ENCODE measurements at places on chromosomes 12 and 14.
A peak's percentile ranks its signal among the peaks of the same experiment; 100 is the strongest.

GRCh38 chr12:88035907-88036289 is 6.7 kb upstream of the C12orf50 start:
- no peak for DNase-seq

GRCh38 chr12:15044471-15044870 is 71.6 kb downstream of the PDE6H start:
- no peak for DNase-seq

DNA sequence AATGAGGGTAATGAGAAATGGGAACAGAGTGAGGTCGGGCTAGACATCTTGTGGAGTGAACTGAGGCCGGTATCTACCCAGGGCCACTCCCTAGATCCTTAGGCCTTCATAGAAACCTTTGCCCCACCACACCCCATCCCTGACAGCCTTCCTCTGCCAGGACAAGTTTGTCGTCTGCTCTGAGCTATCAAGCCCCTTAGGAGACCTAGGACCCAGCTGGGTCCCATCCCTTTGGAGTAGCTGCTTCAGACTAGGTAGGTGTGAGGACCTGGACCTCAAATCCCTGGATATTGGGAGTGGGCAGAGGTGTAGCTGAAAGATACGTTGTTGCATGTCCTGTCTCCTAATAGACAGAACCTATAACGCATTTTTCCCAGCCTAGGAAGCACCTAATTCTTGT is at the start of gene TMEM253:
TMEM253 (plus strand) TSS at position 136 of the 400 bp plus-strand sequence. CDS start 278 bp downstream, outside the sequence.
- peak; percentile 16 for DNase-seq

GRCh38 chr12:101696251-101697196 is 916 bp upstream of the CHPT1 start:
- peak; percentile 68 for DNase-seq

GRCh38 chr12:47730341-47730744 is 5.1 kb upstream of the ENDOU start:
- no peak for DNase-seq

DNA sequence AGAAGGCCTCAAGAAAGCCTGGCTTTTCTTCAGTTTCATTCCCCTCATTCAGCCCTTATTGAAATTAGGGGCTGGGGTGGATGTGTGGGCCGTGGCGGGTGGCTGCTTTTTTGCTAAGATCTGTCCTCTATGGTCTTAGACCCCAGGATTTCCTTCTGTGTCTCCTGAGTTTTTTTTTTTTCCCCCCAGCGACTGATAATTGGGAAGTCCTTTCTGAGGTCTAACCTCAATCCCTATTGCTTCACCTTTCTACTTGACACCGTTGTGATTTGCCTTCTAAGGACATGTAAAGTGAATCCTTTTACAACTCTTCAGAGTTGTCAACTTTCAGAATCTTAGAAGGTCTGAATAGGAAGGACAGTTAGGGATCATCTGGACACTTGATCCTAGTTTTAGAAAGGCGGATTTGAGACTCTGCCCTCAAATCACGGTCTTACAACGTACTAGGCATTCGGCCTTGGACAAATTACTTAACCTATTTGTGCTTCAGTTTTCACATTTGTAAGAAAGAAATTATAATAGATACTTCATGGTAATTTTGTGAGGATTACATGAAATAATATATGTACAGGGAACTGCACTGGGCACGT is 4.4 kb downstream of the GPR84 start:
- no peak for DNase-seq

DNA sequence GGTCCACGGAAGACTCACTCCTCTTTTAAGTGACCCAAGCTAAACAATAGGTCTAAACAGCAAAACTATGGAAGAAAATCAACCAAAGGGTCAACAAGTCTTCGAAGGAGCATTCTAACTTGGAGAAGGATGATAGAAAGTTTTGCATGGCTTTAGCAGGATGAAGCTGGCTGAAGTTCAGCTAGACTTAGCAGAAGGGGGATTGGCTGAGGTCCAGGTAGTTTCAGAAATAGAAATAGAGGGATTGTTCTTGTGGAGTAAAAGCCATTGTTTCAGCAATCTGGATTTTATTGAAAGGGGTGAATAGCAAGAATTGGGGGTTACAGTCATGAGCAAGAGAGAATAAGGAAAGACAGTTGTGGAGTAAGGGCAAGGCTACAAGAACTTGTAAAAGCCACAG is 84.7 kb upstream of the TSPAN8 start:
- no peak for DNase-seq

GRCh38 chr14:83646228-83646627 is 1883.7 kb upstream of the FLRT2 start:
- no peak for DNase-seq

DNA sequence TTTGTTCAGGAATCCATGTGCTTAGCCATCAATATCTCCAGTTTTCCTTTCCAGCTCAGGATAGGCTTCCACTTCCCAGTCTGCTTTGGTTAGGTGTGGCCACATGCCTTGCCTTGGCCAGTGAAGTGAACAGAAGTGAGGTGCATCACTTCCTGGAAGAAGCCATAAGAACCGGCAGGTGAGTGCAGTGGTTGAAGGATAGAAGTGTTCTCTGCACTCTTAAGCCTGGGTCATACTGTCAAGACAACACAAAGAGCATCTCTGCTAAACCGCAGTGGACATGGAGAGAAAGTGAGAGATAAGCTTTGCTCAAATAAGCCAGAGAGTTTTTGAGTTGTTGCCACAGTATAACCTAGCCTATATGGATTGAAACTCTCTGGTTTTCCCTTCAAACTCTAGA is 11.4 kb downstream of the GNG2 start:
- no peak for DNase-seq

GRCh38 chr14:103697206-103697602 is 18.0 kb downstream of the XRCC3 start:
- DNase-seq, result no peak

- no peak for DNase-seq
Measured at GRCh38 chr12:104547235-104547634, 90.5 kb downstream of the CHST11 start.

DNA sequence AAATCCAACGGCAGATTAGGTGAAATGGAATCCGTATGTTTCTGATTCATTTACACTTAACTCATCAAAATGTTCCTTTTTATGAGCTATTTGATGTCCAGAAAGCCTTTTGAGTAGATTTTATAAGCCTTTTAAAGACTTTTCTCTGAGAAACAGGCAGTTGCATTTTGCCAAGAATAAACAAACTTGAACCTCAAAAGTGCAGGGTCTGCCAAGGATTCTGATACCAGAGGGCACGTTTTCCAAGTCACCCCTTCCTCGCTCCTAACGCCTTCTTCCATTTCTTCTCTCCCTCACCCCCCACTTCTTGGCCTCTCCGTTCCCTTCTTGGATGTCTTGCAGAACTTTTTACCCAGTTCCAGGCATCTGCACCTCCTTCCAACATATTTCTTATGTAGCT is 200.6 kb upstream of the TBX3 start:
- DNase-seq, result no peak

DNA sequence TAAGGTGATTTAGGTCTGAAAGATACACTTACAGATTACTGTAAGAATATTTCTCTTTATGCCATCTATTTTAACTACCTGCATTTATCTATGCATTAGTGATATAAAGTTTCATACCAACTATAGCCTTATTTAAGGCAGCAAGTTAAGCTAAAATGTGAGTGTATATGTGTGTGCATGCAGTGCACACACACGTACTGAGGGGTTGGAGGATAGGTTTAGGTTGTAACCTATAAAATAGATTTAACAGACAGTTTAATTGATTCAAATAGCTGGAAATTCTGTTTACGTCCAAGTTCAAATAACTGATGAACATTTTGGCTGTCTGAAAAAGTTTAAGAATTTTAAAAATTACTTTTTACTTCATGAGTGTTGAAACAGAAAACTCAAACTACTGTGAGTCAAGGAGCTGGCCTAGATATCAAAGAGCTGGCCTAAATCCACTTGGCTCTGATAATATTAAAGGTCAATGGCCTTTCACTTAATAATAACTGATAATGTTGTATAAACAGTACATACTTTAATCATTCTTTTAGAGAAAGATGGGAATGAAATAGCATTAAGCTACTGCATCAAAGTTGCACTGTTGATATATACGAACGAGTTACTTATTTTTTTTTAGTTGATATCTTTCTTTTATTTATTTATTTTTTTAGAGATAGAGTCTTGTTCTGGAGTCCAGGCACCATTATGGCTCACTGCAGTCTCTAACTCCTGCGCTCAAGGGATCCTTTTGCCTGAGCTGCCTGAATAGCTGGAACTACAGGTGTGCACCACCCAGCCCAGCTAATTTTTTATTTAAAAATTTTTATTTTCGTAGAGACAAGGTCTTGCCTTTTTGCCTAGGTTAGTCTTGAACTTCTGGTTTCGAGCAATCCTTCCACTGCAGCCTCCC is 13.8 kb upstream of the KCNJ8 start:
- DNase-seq, result no peak

DNA sequence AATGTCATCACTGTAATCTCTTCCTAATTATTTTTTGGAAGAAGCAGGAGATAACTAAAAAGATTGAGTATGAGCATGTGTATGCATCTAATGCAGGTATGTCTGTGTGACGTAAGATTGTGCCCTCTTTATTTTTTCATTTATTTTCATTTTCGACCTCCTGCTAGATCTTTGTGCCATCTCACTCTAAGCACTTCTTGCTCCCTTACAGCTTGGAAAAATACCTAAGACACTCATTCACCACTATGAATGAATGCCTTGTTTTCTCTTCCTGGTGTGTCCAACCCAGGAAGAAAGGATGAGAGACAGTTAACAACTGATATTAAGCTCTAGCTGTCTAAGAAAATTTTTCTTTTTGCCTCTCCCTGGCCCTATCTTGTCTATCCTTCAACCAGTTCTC is 76.8 kb upstream of the CISTR start:
- DNase-seq, result no peak

DNA sequence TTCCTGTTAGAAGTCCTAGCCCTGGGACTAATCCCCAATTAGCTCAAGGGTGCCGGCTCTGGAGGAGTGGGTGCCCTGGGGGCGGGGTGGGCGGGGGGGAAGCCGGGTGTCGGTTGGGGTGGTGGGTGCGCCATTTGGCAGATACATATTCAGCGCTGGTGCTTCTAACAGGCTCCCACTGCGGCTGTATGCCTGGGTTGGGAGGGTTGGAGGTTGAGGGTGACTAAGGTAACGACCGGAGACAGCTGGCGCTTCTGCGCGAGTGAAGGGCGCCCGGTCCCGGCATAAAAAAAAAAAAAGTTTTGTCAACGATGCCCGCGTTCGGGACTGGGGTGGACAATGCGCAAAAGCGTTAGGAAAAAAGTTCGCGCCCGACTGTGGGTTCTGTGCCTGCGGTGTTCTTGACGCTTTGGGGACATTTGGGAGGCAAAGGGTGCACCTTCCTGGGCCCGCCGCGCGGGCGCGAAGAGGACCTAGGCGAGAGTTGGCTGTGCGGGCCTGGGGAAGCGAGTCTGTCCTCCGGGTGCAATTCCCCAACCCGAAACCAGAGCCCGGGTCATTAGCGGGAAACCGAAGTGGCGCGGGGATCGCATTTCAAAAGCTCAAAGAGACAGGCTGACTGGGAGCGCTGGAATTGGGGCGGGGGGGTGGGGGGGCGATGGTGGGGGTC is 19.2 kb downstream of the TBX3 start:
- DNase-seq, result no peak

DNA sequence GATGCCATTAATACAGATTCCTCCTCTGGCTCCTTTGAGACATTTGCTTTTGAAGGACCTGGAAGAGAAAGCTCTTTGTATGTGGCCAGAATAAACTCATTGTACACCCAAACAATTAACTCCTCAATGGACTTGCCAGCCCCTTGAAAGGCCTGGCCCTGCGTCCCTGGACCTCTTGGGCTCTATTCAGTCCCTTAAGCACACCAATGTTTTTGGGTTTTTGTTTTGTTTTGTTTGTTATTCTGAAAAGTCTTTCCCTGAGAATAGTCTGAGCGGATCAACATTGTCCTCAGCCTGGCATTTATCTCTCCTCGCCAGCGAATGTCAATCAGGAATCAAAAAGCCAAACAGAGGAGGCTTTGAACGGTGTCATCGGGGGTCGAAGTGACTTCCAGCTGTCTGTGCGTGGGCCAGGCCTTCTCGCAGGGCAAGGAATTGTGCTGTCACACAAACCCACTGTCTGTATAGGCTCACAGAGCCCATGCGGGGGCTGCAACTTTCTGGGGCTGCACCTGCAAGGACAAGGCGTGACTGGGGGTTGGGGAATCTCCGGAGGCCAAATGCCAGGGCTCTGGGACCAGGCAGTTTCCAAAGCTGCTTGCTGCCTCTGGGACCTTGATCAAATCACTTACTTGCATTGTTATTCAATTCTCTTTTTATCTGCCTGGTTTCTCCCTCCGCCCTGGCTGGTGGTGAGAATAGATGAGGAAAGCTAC is 108.3 kb downstream of the SMOC1 start:
- no peak for DNase-seq

- no peak for DNase-seq
Measured at GRCh38 chr12:55922126-55922525, 5.6 kb downstream of the PYM1 start.

DNA sequence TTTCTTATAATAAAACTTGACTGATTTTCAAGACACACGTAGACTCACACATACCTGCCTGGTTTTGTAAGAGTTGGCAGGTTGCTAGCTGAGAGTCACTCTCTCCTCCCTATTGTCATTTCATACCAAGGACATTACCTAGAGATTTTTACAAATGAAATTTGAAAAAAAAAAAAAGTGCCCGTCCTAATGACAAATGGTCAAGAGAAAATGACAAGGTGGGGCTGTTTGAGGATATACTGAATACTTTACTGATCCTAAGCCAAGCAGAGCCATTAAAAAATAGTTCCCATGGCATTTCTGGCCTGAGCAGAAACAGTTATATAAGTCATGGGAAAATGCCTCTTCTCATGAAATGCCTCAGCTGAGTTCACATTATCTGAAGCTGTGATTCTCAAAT is 150.2 kb downstream of the DYRK2 start:
- DNase-seq, result no peak

GRCh38 chr12:109098651-109099050 is 1.3 kb downstream of the UNG start:
- no peak for DNase-seq

- no peak for DNase-seq
Measured at GRCh38 chr14:63867933-63868921, 15.4 kb downstream of the SYNE2 start.

DNA sequence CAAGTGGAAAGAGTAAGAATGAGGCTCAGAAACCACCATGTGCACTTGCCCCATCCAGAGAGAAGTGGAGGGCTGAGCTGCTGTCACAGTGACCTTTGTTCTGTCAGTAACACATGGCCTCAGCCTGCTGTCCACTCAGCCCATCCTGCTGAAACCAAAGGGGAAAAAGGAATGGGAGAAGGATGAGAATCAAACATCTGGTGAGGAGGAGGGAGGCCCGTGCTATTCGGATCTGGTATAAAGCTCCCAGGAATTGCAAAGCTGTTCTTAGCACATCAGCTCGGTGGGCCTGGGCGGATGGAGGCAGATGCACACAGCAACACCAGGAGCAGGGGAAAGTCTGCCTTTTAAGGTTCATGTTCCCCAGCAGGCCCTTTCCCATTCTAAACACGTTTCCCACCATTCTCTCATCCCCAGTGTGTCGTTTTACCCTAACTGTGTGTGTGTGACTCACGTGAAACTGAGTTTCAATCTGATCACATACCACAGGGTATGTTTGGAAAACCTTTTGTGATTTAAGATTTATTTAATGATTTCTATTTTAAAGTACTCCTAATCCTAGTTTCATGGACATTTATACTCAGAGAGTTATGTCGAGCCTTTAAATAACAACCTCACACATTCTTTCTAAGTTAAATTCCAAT is 36.8 kb downstream of the RTRAF start:
- no peak for DNase-seq

Measured in HuH-7 (cell line).